ENCODE measurements at places on chromosomes 6 and 20.

DNA sequence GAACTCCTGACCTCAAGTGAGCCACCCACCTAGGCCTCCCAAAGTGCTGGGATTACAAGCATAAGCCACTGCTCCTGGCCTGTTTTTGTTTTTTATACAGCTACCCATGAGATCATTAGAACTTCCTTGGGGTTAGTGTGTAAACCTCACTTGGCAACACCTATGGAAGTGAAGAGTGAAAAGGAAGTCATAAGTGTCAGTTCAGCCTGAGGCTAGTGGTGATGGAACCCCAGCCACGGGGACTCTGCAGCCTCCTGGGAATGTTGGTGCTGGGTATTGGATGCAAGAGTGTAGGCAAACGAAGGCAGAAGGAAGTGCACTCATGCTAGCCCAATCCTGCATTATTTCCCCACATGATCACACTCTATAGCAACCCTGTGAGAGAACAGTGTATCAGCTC is 33.6 kb upstream of the FUCA2 start:
- no peak for DNase-seq

DNA sequence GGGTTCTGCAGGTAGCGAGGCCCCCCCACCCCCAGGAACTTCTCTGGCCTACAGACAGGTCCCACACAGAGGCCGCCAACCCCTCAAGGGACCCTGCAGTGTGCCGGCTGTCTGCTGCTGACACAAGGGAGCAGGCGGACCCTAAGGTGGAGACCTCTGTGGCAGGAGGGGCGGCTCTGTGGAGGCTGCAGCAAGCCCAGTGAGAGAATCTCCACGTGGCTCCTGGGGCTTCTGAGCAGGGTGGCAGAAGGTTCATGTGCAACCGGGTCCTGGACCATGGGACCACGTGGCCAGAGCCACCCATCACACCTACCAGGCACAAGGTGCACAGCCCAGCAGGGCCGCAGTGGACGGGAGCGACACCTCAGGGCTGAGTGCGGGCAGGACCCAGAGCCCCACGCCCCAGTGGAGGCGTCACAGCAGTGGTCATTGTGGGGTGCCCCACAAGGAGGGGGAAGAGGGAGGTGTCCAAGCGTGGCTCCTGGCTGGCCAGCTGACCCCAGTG is 4.3 kb downstream of the ARFRP1 start:
- no peak for DNase-seq

DNA sequence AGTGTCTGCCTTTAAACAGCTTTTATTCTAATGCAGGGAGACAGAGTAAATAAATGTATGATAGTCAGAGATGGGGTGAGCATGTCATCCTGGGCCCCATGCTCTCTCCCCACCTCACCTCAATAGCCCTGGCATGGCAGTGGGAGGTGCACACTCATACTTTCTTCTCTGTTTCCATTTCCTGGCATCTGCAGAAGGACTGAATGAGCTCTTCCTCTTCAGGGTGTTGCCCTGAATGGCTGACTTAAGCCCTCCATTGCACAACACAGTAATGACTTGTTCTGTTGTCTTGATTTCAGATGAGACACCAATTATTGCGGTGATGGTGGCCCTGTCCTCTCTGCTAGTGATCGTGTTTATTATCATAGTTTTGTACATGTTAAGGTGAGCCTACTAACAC is 57.0 kb upstream of the GNRH2 start:
- no peak for DNase-seq

- DNase-seq = no peak
Observed at GRCh38 chr6:56279331-56280080, 32.1 kb upstream of the COL21A1 start.

DNA sequence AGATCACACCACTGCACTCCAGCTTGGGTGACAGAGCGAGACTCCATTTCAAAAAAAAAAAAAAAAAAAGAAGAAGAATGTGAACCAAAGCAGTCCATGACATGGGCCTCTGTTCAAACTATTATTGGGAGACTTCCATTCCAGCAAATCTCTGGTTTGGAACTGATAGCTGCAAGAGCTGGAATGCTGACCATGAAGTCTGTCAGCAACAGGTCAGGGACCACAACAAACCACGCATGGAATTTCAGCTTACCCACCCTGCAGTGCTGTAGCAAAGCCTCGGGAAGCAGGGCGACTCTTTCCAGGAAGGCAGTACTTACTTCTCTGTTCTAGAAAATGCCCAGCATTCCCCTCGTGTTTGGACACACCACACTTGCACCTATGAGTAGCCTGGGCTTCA is 34.1 kb upstream of the TBC1D7 start:
- DNase-seq = no peak

DNA sequence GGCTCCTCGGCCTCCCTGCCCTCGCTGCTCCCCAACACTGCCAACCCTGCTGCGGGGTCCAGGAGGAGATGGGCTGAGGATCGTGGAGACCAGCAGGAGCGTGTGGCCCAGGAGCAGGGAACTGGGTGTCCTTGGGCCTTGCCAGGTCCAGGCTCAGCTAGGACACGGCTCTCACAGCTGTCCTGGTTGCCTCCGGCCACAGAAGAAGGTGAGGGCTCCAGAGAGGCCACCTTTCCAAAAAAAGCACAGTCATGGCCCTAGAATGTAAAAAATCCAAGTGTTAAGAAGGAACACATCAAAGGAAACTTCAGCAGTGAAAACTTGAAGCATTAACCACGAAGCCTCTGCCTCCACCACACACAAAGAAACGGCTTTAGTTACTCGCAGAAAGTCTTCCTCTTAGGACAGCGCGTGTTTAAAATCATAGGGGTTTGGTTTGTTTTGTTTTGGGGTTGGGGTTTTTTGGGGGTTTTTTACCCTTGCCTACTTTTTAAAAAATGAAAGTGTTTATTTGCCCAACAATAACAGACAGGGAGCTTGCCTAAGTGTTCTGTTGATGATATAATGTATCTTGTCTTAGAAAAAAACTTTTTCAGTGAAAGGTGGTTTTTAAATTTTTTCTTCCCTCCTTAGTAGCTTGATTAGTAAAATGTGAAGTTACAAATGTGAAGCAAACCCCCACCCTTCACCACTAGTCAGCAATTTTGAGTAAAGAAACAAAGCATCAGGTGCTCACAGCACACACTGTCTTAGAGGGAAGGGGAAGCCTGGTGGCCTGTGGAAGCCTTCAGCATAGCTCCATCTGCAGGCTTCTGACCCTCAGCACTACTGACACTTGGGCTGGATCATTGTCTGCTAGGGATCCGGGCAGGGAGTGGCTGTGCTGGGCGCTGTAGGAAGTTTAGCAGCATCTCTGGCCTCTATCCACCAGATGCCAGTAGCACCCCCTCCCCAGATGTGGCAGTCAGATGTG is 60.0 kb downstream of the PTPN1 start:
- DNase-seq = peak; percentile 35

DNA sequence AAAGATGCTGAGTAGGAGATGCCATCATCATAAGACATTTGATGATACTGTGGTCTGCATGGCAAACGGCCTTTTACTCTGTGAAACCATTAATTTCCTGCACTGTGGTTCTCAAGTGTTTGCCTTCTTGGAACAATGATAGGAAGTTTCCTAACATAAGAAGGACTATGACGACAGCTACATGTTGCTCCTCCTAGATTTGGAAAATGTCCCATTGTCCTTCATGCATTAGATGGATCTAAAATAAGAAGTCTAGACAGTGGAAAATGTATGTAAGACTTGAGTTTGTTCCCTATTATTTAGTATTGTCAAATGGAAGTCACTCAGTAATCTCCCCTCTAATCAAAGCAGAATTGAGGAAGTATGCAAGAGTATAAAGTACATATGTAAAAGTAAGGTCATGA is 98.5 kb upstream of the TMEM170B start:
- no peak for DNase-seq

- DNase-seq = no peak
Observed at GRCh38 chr20:50395251-50395729, 114.9 kb upstream of the PTPN1 start.

DNA sequence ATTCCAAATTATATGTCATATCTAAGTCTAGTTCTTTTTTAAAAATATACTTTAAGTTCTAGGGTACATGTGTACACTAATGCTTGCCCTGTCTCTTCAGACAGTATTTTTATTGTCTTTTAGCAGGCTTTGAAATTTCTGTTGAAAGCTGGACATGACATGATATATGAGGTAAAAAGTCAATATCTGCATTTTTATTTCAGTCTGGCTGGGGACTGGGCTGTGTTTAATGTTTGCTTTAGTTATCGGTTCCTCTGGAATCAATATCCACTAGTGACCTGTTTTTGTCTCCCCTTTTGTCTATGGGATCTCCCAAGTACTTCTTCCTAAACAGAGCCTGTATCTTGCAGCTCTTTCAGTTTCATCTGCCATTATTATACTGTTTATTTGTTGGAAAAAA is 786.2 kb upstream of the GJE1 start:
- DNase-seq = no peak

DNA sequence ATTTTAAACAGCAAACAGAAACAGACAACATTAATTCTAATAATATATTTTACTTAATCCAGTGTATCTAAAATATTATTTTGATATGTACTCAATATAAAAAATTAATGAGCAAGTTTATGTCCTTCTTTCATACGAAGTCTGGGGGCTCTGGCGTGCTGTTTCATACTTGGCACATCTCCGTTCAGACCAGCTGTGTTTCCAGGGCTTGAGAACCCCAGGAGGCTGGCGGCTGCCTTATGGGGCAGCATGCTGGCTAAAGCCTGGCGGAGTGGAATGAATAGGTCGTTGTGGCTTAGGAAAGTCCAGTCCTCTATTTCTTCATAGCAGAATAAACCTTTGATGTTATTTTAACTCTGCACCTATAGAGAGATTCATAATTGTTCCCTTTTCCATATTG is 43.3 kb downstream of the DUSP22 start:
- DNase-seq = no peak

GRCh38 chr20:2626853-2627541 is 25.4 kb upstream of the NOP56 start:
- DNase-seq = no peak

DNA sequence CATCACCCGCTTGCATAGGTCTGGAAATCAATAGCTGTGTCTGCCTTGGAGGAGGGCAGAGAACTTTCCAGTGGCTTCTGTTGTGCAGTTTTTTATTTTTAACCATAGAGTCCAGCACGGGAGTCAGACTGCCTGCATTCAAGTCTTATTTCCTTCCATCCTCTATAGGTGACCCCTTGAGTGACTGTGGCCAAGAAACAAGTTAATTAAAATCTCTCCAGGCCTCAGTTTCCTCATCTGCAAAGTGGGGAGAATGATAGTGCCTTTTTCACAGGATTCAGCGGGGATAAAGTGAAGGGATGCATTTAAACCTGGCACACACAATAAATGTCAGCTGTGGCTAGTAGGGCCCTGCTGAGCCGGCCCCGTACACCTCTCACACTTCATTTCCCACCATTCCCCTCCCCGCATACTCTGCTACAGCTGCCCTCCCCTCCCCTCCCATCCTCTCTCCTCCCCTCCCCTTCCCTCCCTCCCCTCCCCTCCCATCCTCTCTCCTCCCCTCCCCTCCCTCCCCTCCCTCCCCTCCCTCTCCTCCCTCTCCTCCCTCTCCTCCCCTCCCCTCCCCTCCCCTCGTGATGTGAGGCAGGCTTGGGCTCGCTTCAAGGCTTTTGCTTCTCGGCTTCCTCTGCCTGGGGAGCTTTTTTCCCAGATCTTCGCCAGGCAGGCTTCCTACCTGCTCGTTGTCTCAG is 150.5 kb downstream of the TFAP2C start:
- no peak for DNase-seq

DNA sequence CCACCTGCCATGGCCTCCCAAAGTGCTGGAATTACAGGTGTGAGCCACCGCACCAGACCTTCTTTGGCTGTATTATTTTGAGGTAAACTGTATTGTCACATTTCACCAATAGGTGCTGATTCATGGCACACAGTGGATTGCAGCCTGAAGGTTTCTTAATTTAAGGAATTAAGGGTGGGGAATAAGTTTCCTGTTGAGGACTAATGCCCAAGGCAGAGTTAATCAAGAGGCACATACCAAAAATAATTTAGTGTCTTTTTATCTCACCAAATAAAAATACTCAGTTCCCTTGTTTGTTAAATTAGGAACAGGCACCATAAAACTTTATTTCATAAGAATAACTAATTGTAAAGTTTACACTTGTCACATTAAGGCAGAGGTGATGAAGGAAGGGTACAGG is 103.7 kb downstream of the SLX4IP start:
- no peak for DNase-seq

- no peak for DNase-seq
Observed at GRCh38 chr20:4017051-4017712, 1.8 kb upstream of the RNF24 start.

Data from activated CD8-positive, alpha-beta memory T cell treated with anti-CD3 and anti-CD28 coated beads, Interleukin-2, amount 50 U/mL, for 4 hours (primary cell).